ENCODE measurements at places on chromosomes 2 and 18.

DNA sequence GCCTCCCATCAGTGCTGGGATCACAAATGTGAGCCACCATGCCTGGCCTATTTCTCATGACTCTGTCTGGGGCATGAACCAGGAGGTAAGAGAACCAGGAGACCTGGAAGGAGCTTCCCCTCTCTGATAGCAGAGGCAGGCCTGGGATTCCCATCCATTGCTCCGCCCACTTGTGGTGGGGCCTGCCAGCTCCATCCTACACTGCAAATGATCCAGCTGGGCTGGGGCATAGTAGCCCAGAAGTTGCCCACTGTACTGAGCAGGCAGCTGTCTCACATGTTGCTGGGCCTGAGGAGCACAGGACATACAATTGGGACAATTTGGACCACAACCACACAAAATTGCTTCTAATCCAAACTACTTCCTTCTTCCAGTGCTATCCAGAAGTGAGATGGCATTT, 91.0 kb downstream of the MARCHF4 start:
- DNase-seq, result peak; percentile 59

DNA sequence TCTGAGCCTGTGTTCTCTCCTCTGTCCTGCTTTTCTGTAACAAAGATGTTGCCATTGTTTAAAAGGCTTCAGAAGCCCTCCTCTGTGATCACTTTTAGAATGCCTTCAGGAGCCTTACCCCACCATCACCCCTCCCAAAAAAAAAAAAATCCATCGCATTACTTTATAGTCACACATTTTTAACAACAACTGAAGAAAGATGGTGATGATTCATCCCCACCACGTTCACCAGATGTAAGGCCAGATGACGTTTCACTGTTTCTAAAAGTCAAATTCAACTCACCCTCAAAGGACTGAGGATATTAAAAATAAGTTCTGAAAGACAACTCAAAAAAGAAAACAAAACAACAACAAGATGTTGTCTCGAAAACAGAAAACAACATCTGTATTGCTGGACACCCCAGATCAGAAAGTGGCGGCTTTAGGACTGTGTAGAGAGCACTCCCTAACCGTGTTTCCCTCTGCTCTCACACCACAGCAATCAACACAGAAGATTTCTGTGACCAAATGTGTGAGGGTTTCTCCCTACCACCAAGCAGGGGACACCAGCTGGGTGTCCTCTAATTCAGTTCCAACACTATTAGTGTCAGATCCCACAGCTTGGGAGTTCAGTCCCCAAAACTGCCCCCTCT, 61.9 kb upstream of the CREB1 start:
- no peak for DNase-seq

DNA sequence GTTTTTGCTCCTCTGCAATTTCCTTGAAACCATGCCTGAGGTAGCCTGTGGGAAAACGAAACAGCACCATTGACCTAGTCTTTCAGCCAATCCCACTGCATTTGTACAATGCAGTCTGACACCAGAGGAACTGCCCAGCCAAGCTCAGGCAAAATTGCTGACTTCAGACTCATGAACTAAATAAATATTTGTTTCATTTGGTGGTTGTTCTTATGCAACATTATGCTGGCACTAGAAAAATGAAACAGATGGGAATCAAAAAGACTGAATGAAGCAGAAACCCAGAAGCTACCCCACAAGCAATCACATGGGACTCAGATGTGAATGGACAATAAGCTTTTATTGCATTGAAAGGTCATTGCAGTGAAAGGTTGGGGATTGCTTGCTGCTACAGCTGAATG, 1.7 kb downstream of the NAT8 start:
- no peak for DNase-seq

DNA sequence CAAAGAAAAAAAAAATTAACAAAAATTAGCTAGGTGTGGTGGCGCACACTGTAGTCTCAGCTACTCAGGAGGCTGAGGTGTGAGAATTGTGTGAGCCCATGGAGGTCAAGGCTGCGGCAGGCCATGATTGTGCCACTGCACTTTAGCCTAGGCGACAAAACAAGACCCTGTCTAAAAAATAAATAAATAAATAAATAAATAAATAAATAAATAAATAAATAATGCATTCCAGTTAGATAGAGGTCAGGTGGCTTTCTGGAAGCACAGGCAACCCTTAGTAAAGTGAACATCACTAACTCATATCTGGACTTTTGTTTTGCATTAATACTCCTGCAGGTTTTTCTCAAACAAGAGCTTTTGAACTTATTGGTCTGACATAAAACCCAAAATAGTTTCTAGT, 206.8 kb downstream of the L3MBTL4 start:
- DNase-seq, result no peak

DNA sequence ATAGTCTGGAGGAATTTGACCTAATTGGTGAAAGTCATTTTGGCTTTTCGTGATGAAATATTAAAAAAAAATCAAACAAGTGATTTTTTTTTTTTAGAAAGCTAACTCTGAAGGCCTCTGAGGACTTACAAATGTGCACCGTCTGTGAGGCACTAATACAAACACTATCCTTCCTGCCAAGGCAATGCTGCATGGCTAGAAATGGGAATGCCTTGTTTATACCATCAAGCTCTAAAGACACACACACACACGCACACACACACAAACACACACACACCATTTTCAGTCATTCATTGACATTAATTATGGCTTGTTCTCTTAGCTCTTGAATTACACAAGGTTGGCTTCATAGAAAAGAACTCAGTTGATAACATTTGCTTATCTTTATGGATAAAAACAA, 1242.0 kb upstream of the ACVR2A start:
- DNase-seq, result no peak

- no peak for DNase-seq
Measured at GRCh38 chr2:86226070-86226469, 26.8 kb downstream of the MRPL35 start.
